ENCODE measurements at places on chromosomes 2 and 18.

GRCh38 chr2:183490914-183491313 lies 366.7 kb downstream of the NUP35 start:
- no peak for DNase-seq

DNA sequence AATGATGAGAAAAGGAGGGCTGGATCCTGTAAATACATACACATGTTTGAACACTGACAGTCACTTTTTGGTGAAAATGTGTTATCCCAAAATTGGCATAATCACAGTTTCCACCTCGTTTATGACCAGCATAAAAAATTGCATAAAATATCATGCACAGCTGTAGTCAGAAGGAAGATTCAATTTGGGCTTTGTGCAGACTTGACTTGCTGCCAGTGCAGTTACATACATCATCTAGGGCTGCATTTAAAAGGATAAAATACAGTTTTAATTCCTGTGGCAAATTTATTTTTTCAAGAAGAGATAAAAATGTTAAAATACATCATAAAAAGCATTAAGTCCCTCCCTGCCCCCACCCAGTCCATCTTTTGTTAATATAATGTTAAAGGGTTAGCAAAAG lies 103.8 kb downstream of the VWC2L start:
- no peak for DNase-seq

DNA sequence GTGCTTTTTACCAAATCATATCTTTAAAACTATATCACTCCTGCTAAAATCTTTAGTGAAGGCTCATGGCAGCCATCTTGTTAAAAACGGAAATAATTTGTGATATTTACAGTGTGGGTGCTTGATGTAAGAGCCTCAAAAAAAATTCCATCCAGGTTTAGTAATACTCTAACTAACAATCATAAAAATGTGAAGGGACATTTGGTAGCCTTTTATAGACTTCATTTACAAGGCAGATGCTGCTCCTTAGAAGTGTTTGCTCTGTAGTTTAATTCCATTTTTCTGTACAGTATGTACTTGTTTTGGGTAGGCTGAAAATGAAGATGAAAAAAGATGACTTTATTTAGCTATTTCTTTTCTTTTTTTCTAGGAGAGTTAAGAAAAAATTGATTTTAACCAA lies 525.0 kb downstream of the ZEB2 start:
- no peak for DNase-seq

- no peak for DNase-seq
Observed at GRCh38 chr2:101623031-101623521, 74.4 kb upstream of the MAP4K4 start.

DNA sequence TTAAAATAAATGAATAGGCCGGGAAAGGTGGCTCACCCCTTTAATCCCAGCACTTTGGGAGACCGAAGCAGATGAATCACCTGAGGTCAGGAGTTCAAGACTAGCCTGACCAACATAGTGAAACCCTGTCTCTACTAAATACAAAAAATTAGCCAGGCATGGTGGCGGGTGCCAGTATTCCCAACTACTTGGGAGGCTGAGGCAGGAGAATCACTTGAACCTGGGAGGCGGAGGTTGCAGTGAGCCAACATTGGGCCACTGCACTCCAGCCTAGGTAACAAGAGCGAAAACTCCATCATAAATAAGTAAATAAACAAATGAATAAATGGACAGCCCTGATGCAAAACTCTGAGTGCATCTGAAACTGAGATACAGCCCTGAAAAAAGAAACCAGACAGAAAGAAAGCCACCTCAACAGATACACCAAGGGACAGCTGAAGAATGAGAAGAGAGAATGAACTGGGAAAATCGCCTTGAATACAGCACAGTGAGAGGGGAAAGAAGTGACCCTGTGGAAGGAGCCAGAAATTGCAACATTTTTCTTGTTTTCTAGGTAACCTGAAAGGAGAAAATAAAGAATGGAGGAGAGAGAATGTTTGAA lies 64.4 kb downstream of the TRABD2A start:
- DNase-seq = no peak
